Stimulated activated CD8-positive, alpha-beta memory T cell treated with anti-CD3 and anti-CD28 coated beads, Interleukin-7, amount 100 ng/mL, for 1 hour (primary cell): ENCODE measurements at places on chromosomes 3 and 15.

DNA sequence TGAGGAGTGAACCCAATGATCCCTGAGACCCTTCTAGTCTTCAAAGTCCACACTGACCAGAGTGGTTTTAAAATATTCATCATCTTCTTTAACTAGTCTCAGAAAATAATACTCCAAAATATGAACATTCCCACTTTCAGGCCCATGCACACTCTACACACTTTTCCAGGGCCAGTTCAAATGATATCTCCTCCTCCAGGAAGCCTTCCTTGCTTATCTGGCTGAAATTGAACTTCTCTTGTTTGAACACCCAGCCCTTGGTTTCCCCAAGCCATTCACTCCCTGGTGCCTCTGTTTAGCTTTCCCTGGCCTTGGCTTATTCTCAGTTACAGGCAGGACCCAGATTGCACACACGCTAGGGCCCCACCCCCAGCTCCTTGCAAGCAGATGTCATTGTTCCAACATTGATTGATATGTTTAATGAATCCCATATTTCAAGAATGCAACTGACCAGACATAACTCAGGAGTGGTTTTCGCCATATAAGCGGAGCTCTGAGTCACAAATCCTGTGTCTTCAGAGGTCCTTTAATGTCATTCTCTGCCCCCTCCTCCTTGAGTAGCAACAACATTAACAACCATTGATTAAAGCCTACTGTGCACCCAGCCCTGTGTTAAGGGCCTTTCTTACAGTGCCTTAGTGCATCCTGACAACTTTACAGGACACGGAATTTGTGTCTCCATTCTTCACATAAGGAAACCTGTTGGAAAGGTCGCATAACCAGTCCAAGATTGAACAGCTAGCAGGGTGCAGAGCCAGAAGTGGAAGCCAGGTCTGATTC is 2.1 kb downstream of the ITGA11 start:
- DNase-seq, result no peak

- no peak for DNase-seq
Observed at GRCh38 chr15:66630801-66631351, 65.1 kb upstream of the LCTL start.

- DNase-seq, result no peak
Observed at GRCh38 chr15:39585871-39586301, 5.0 kb downstream of the THBS1 start.

DNA sequence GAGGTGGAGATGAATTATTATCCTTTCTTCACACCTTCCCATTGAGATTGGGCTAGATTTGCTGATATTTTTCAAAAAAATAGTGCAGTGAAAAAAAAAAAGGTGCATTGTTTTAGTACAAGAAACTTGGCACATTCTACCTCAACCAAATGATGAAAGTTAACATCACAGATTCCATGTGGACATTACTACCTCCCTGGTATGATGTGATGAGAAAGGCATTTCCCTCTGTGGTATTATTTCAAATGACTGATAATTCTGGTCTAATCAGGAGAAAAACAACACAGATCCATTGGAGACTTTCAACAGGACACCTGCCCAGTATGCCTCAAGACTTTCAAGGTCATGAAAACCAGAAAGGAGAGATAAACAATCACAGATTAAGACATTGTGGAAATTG is 313.4 kb downstream of the BCHE start:
- no peak for DNase-seq

GRCh38 chr3:148773805-148774204 is 53.8 kb upstream of the CPB1 start:
- no peak for DNase-seq

- no peak for DNase-seq
Observed at GRCh38 chr3:123687286-123687685, 102.4 kb upstream of the HACD2 start.

- peak; percentile 2 for DNase-seq
Observed at GRCh38 chr15:85793641-85794597, 806 bp downstream of the KLHL25 start.

GRCh38 chr3:71489315-71489761 is 94.2 kb downstream of the FOXP1 start:
- DNase-seq, result no peak

GRCh38 chr3:53089511-53089910 is 40.7 kb downstream of the RFT1 start:
- DNase-seq, result no peak

GRCh38 chr3:46006238-46007032 is 10.8 kb upstream of the FYCO1 start:
- DNase-seq, result no peak

- no peak for DNase-seq
Observed at GRCh38 chr3:11434563-11435096, 162.4 kb downstream of the ATG7 start.

GRCh38 chr3:45026957-45027356 is 854 bp downstream of the CLEC3B start:
- no peak for DNase-seq

GRCh38 chr15:31457631-31458526 is 131.2 kb downstream of the KLF13 start:
- no peak for DNase-seq

DNA sequence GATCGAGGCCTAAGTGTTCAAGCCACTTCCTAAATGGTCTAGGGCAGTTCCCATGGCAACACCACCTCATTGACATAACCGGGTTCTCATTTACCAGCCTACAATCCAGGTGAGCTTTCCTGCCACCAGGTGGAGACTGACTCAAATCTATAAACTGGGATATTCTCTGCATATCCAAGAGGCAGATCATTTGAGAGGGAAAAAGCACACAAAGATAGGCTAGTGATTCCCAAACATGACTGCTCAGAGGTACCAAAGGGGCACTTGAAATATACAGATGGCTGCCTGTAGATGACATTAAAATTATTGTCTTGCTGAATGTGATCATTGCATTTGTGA is 141.3 kb upstream of the PROK2 start:
- DNase-seq, result no peak

- no peak for DNase-seq
Observed at GRCh38 chr15:65068403-65068788, 605 bp upstream of the RASL12 start.

DNA sequence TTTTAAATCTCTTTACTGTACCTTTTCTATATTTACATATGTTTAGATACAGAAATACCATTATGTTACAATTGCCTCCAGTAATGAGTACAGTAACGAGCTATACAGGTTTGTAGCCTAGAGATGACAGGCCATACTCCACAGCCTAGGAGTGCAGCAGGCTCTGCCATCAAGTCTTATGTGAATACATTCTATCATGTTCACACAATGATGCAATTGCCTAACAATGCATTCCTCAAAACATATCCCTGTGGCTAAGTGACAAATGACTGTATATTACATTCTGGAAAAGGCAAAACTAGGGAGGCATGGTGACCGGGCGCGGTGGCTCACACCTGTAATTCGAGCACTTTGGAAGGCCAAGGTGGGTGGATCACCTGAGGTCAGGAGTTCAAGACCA is 192.4 kb upstream of the IGF1R start:
- DNase-seq, result no peak

- DNase-seq, result no peak
Observed at GRCh38 chr3:166634091-166634746, 745.9 kb downstream of the ZBBX start.

DNA sequence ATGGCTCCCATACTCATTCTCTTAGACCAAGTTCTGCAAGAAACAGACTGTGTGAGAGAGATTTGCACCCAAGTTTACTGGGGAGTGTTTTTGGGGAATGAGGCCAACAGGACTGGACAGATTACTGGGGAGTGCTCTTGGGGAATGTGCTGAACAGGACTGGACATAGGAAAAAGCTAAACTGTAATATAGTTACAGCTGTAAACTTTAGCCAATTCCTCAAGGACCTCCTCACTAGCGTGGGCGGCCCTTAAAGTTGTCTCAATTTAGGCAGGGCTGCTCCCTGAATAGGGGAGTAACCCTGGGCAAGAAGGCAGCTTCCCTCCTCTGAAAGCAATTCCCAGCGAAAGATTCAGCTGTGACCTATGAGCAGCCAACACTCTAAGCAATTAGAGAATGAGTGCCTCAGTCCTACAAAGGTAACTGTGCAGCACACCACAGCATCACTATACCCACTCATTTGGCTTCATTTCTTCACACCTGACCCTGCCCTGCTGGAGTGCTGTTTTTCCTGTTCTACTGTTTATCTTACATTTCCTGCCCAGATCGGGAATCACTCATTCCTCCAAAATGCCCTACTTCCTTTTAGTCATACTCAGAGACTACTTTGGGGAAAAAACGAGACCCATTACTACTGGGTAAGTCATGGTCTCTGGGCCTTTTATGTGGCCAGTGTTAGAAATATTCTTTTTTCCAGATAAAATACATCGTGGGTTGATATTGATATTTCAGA is 41.3 kb upstream of the TRIM42 start:
- no peak for DNase-seq

- peak; percentile 36 for DNase-seq
Observed at GRCh38 chr15:73697033-73697467, 12.9 kb downstream of the CD276 start.

DNA sequence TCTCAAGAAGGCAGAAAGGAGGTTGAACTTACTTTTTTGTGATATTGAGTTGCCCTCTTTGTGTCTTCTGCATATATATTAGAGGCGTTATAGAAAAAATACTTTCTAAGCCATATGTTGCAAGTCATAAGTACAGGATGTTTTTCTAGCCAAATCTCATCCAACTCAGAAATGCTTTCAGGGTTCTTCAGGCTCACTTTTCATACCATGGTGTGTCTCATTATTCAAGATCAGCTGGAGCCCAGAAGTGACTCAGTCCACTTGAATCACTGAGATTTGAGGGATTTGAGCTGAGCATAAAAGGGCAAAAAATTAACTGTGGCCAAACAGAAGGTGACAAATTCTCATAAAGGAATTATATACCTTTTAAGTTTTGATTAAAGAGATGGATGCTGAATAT is 157.3 kb downstream of the WNT5A start:
- DNase-seq, result no peak
